ENCODE measurements at places on chromosomes 4 and X.
A peak's percentile ranks its signal among the peaks of the same experiment; 100 is the strongest.

- DNase-seq: no peak
These were observed 321.1 kb downstream of the STIM2 start for GRCh38 chr4:27181693-27182092.

DNA sequence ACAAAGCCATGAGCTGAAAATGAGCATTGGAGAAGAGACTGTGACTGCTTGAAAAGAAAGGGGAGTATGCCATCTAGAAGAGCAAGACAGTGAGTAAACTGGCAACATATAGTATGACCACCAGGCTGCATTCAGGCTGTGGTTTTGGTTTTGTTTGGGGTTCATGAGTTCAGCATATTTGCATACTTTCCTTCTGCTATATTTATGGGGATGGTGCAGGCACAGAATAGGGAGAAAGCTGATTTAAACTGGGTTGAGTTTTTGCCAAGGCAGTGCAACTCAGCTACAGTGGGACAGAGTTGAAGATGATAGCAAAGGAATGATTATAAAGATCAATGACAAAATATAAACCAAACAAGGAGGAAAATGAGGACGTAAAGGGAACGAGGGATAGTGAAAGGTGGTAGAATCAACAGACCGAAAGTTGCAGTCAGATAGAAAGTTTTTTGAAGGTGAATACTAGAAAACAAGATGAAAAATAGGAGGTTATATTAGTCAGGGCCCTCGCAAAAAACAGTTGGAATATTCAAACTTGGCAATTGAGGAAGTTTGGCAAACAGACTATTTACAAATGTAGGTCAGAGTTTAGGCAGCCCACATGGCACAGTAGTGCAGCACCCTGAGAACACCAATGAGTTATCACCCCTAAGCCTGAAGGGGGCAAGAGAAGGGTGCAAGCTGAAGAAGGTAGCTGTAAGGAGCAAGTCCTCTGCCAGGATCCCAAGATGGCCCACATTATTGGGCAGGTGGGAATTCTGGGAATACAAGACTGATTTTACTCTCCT lies 114.8 kb upstream of the MAP9 start:
- DNase-seq: no peak

DNA sequence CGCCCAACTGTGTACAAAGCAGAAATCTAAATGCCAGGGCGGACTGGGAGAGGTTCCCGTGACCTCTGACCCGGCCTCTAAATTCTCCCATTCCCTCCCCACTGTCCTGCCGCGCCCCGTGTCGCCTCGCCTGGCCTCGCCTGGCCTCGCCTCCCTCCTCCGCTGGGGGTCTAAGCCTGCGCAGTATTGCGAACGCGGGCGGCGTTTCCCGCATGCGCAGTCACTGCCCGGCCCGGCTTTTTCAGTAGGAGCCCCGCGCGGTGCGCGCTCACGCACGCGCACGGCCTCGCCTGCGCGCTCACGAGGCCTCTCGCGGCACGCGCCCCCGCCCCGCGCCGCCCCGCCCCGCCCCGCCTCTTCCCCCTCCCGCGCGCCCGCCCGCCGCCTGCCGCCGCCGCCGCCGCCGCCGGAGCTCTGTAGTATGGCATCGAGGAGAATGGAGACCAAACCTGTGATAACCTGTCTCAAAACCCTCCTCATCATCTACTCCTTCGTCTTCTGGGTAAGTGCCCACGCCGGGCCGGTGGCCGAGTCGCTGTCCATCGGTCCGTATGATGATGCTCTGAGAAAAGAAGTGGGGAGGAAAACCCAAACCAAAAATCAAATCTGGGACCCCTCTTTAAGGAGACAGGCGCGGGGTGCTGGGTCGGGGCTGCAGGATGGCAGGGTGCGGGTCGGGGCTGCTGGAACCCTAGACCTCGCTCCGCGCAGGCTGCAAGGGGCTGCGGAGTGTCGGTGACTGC lies at the start of gene TSPAN7:
TSS of gene TSPAN7 (plus strand) at position 417 of the 743 bp plus-strand sequence. CDS start at position 422, 5 bp downstream.
- DNase-seq: peak; percentile 8

- no peak for DNase-seq
These were observed 64.6 kb downstream of the ABCG2 start for GRCh38 chr4:88093874-88094273.

DNA sequence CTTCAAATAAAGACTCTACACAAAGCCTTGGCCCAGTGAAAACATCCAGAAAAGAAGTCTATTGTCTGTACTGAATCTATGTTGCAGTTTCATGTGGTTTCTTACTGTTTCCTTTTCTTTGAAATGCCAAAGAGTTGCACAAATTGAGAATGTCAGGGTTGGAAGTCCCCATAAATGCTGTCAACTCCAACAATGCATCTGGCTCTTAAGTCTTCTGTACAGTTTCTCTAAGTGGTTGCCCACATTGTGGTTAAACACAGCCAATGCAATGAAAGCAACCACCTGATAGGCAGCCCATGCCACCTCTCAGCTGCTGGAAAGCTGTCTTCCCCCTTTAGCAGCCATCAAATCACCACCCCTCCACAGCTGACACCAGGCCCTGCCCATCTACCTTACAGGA lies 67.2 kb upstream of the C1GALT1C1 start:
- no peak for DNase-seq

- no peak for DNase-seq
These were observed 10.9 kb upstream of the SMR3B start for GRCh38 chr4:70371987-70372386.

- no peak for DNase-seq
These were observed 68.8 kb upstream of the GRIA2 start for GRCh38 chr4:157151711-157152110.

DNA sequence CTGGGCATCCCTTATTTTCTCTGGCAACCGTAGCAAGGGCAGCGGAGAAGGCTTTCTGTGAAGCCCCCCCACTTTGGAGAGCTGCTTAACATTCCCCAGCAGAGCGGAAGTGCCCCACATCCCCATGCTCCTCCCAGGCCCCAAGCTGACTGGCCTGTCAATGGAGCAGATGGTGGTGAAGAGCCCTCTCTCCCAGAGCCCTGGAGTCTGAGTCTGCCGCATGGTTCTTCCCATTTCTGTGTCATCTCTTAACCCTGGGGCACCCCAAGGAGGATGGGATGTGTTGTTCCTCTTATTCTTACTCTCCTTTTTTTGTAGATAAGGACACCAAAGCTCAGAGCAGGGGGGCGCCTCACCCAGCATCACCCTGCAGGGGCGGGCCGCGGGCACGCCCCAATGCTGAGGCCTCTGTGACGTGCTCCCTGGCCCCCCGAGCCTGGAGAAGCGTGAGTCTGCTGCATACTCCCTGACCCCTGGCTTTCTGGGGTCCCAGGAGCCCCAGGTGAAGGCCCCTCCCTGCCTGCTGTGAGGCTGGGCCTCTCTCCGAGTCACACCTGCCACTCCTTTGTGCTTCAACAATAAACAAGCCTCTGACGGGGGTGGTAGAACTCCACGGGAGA lies 35.9 kb downstream of the ADRA2C start:
- DNase-seq: no peak
